ENCODE measurements at places on chromosomes 7 and 10. TPM values are rescaled to one million over a fixed set of nuclear protein-coding genes. Genes with fewer than 3 reads are reported as not detected.

Gene HTR5A
- not detected for total RNA-seq

Gene CPEB3
- 8.8 TPM for total RNA-seq

Gene INTS15
- total RNA-seq = 34.4 TPM

Gene HACD1
- 6.4 TPM for total RNA-seq

Gene FLNC
- 31.9 TPM for total RNA-seq

Gene ITIH2
- total RNA-seq = not detected

Gene SFMBT2
- total RNA-seq = 12.5 TPM

Gene NYAP1
- total RNA-seq = 3.9 TPM

Gene LEP
- total RNA-seq = 7.4 TPM

DNA sequence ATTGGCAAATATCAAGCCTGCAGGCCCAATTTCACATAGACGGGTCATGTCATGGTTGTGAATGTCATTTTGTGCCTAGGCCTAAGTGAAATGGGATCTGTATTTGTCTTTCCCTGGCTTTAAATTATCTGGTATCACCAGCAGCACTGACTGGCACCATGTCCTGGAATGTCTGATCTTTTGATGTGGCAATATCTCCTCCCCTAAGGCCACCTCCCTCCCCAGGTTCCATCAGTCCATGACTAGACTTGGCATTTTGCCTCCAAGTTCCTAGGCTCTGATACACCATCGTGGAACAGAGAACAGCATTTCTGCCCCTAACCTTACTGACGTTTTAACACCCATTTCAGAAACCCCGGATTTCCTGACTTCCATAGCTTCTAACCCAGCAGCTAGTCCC is 513.9 kb downstream of the GALNT17 start:
- no peak overlapping the region for H3K27ac ChIP-seq
- H3K27me3 ChIP-seq = no peaks in the 10 kb centered on the region
- no peak for DNase-seq
- H3K4me3 ChIP-seq = no peak overlapping the region
- no peaks in the 10 kb centered on the region for H3K36me3 ChIP-seq
- no peaks in the 10 kb centered on the region for H3K4me1 ChIP-seq

DNA sequence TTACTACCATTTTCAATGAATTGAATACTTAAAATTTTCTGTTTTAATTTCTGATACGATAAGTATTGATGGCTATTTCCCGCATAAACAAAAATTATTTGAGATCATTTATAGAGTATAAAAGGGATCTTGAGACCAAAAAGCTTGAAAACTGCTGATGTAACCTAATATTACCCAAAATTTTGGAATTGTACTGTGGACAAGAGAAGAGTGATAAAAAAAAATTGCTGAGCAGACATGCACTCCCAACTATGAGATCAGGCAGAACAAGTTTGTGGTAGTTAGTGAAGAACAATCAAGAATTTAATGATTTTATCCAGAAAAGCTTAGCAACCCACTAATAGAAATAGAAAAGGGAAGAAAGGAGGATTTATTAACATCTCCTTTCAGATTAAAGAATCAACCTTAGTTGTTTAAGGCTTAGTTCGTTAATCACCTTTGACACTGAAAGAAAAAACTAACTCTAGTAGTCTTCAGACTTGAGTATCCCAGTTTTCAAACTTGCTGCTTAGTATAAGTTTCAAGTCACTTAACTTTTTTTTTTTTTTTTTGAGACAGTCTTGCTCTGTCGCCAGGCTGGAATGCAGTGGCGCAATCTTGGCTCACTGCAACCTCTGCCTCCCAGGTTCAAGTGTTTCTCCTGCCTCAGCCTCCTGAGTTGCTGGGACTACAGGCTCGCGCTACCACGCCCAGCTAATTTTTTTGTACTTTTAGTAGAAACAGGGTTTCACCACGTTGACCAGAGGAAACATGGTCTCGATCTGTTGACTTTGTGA is 50.6 kb upstream of the ZC3HAV1 start:
- no peaks in the 10 kb centered on the region for H3K27me3 ChIP-seq
- H3K36me3 ChIP-seq = no peaks in the 10 kb centered on the region
- no peak overlapping the region for H3K4me3 ChIP-seq
- no peak for DNase-seq
- no peaks in the 10 kb centered on the region for H3K4me1 ChIP-seq
- no peak overlapping the region for H3K27ac ChIP-seq

GRCh38 chr10:38127812-38128211 is 33.7 kb downstream of the ZNF37A start:
- H3K4me3 ChIP-seq = no peak overlapping the region
- no peak overlapping the region for H3K27ac ChIP-seq
- no peaks in the 10 kb centered on the region for H3K27me3 ChIP-seq
- H3K36me3 ChIP-seq = no peaks in the 10 kb centered on the region

GRCh38 chr7:150923196-150923595 is 54.9 kb downstream of the KCNH2 start:
- H3K27me3 ChIP-seq = no peaks in the 10 kb centered on the region
- H3K36me3 ChIP-seq = no peaks in the 10 kb centered on the region
- H3K27ac ChIP-seq = no peak overlapping the region
- no peak for DNase-seq

DNA sequence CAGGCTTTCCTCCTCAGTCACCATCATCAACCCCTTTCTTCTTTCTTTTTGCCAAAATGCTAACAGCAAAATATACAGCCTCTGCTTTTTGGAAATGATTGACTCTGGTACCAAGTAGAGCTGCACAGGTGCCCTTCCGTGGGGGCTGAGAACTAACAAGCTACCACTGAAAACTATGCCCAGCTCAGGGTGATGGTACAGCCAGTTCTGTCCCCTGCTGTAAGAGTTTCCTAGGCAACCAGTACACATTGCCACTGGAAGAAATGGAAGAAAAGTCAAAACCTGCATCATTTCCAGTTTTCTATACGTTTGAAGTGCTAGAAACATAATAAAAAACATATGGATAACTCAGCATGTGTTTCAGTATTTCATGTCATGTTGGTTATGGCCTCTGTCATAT is 297.5 kb downstream of the PRKG1 start:
- DNase-seq = no peak
- no peaks in the 10 kb centered on the region for H3K4me1 ChIP-seq
- H3K36me3 ChIP-seq = no peaks in the 10 kb centered on the region
- no peak overlapping the region for H3K27ac ChIP-seq
- no peaks in the 10 kb centered on the region for H3K27me3 ChIP-seq

DNA sequence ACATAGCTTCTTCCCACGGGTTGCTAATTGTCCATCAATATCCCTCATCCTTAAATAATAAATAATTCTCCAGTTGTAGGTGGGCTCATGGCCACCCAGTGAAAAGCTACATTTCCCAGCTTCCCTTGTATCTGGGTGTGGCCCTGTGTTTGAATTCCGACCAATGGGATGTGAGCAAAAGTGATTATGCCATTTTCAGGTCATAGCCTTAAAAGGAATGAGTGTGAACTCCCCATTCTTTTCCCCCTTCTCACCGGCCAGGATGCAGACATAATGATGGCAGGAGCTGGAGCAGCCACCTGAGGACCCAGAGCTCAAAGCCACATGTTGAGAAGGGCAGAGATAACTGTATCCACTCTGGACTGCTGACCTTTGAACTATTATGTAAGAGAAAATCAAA is 30.3 kb upstream of the CALU start:
- H3K27ac ChIP-seq = no peak overlapping the region
- DNase-seq = no peak
- H3K4me3 ChIP-seq = no peak overlapping the region
- no peaks in the 10 kb centered on the region for H3K27me3 ChIP-seq
- H3K4me1 ChIP-seq = no peaks in the 10 kb centered on the region

GRCh38 chr10:36324831-36325230 is 682.7 kb upstream of the FZD8 start:
- no peak overlapping the region for H3K4me3 ChIP-seq
- no peaks in the 10 kb centered on the region for H3K4me1 ChIP-seq
- no peak overlapping the region for H3K27ac ChIP-seq
- H3K27me3 ChIP-seq = no peaks in the 10 kb centered on the region
- H3K36me3 ChIP-seq = no peaks in the 10 kb centered on the region

DNA sequence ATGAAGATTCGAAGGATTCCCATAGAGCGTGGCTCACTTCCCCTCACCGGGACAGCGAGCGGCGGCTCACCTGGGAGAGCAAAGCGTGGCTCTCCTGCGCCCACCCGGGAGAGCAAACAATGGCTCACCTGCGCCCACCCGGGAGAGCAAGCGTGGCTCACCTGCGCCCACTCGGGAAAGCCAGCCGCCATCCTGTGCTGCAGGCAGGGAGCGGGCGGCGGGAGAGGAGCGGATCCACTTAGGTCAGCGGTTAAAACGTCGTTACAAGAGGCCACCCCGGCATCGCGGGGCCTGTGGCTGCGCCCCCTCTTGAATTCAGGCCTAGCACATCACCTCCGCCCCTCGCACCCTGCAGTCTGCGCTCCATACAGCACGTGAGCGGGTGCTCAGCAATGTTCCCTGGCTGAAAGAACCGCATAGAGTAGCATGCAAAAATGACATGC is 461 bp upstream of the FIGNL1 start:
- peaks cover 4% of the 10 kb centered on the region for H3K4me1 ChIP-seq
- peak overlapping the region; percentile 77 for H3K27ac ChIP-seq
- no peaks in the 10 kb centered on the region for H3K27me3 ChIP-seq
- no peaks in the 10 kb centered on the region for H3K36me3 ChIP-seq

- no peaks in the 10 kb centered on the region for H3K4me1 ChIP-seq
- no peaks in the 10 kb centered on the region for H3K36me3 ChIP-seq
- DNase-seq = no peak
- no peak overlapping the region for H3K27ac ChIP-seq
- H3K27me3 ChIP-seq = no peaks in the 10 kb centered on the region
- H3K4me3 ChIP-seq = no peak overlapping the region
Measured at GRCh38 chr10:22750131-22750530, 35.8 kb upstream of the PIP4K2A start.

GRCh38 chr10:125708971-125709503 is 10.5 kb upstream of the EDRF1 start:
- no peak overlapping the region for H3K4me3 ChIP-seq
- H3K27me3 ChIP-seq = no peaks in the 10 kb centered on the region
- peaks cover 15% of the 10 kb centered on the region for H3K4me1 ChIP-seq

GRCh38 chr10:109126016-109126415 is 797.3 kb downstream of the XPNPEP1 start:
- no peak for DNase-seq
- no peaks in the 10 kb centered on the region for H3K4me1 ChIP-seq
- no peak overlapping the region for H3K27ac ChIP-seq
- no peaks in the 10 kb centered on the region for H3K27me3 ChIP-seq
- no peak overlapping the region for H3K4me3 ChIP-seq
- H3K36me3 ChIP-seq = no peaks in the 10 kb centered on the region

DNA sequence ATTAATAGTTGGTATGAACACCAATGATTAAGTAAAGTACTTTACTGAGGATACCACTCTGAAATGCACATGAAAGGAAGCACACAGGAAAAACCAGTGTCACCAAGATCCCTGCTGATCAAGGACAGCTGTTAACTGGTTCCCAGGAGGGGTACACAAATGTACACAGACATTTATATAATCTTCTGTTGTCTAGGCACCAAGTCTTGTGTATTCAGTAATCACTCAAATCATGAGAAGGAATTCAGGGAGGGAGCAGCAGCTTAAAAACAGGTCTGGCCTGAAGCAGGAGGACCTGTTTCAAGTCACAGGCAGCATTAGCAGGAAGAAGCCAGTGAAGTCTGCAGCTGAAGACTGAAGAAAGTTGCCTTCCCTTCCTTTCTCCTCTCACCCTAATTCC is 18.7 kb downstream of the MPP7 start:
- H3K36me3 ChIP-seq = no peaks in the 10 kb centered on the region
- H3K27ac ChIP-seq = no peak overlapping the region
- no peak for DNase-seq
- H3K4me3 ChIP-seq = no peak overlapping the region

DNA sequence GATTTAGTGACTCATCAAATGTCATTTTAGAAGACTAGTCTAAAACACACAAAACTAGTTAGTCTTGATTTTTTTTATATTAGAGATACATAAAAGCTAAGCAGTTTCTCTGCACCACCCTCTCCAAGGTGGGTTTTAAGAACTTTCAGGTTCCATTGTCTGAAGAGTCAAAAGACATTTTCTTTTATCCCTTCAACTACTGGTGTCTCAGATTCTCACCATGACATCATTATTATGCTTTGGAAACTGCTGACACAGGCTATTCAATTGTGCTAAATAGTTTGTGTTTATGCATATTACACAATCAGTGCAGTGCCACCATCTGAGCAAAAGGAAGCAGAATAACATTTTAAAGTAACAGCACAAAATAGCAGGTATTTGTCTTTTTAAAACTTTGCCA is 52.2 kb downstream of the IGF2BP3 start:
- H3K4me3 ChIP-seq = no peak overlapping the region
- H3K4me1 ChIP-seq = no peaks in the 10 kb centered on the region
- no peaks in the 10 kb centered on the region for H3K27me3 ChIP-seq
- no peak for DNase-seq
- H3K36me3 ChIP-seq = no peaks in the 10 kb centered on the region
- no peak overlapping the region for H3K27ac ChIP-seq

DNA sequence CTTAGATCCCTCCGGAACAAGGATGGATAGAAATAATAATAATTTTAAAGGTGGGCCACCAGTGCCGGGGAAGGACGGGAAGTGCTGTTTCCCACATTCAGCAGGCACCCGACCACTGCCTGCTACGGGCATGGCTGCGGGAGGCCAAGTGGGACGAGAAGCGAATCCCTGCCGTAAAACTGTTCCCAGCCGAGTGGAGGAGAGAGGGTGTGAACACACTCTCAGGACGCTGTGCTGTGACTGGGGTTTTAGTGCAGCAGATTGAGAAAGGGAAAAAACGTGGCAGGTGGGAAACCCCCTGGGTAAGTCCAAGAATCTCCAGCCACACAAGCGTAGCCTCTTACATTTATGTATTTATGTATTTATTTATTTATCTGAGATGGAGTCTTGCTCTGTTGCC is 158.8 kb downstream of the DNAJB6 start:
- no peak for DNase-seq
- H3K4me1 ChIP-seq = no peaks in the 10 kb centered on the region
- H3K27ac ChIP-seq = no peak overlapping the region
- no peak overlapping the region for H3K4me3 ChIP-seq

GRCh38 chr10:24465124-24465874 is 256.4 kb downstream of the KIAA1217 start:
- H3K4me3 ChIP-seq = no peak overlapping the region
- H3K4me1 ChIP-seq = peaks cover 42% of the 10 kb centered on the region
- peak overlapping the region; percentile 70 for H3K27ac ChIP-seq
- no peaks in the 10 kb centered on the region for H3K36me3 ChIP-seq
- no peaks in the 10 kb centered on the region for H3K27me3 ChIP-seq

- H3K27me3 ChIP-seq = no peaks in the 10 kb centered on the region
- H3K4me3 ChIP-seq = no peak overlapping the region
- DNase-seq = no peak
- no peak overlapping the region for H3K27ac ChIP-seq
- H3K4me1 ChIP-seq = no peaks in the 10 kb centered on the region
- H3K36me3 ChIP-seq = no peaks in the 10 kb centered on the region
Measured at GRCh38 chr7:141820067-141820466, 21.2 kb downstream of the PRSS37 start.

DNA sequence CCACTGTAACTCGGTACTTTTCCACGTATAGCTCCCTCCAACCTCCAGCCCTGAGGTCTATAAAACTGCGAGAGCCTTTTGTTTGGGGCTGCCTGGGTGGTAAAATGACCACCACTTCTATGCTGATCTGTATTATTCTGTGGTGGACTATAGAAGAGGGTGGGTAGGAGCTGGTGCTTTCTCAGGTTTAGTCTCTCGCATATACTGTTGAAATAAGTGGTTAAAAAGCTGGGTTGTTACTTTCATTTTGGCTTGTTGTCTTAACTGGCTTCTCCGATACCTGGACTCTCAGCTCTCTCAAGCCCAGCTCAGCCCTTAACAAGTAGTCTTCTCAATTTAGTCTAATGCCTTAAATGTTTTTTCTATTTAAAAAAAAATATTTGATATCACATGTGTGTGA is 70.3 kb downstream of the KIF20B start:
- DNase-seq = no peak
- H3K4me3 ChIP-seq = no peak overlapping the region
- no peak overlapping the region for H3K27ac ChIP-seq
- H3K4me1 ChIP-seq = no peaks in the 10 kb centered on the region
- no peaks in the 10 kb centered on the region for H3K36me3 ChIP-seq

All from vagina (tissue), 2 donors.